ENCODE measurements at places on chromosomes 3 and 15. TPM values are rescaled to one million over a fixed set of nuclear protein-coding genes. Genes with fewer than 3 reads are reported as not detected.
A peak's percentile ranks its signal among the peaks of the same experiment; 100 is the strongest.

GRCh38 chr15:67559158-67559557 is 16.7 kb downstream of the MAP2K5 start:
- H3K27me3 ChIP-seq: no peaks in the 10 kb centered on the region
- DNase-seq: no peak
- H3K36me3 ChIP-seq: peaks cover 31% of the 10 kb centered on the region
- no peak overlapping the region for H3K4me3 ChIP-seq
- H3K27ac ChIP-seq: no peak overlapping the region
- peaks cover 4% of the 10 kb centered on the region for H3K4me1 ChIP-seq

GRCh38 chr15:57541805-57542504 is 49.7 kb upstream of the MYZAP start:
- H3K27me3 ChIP-seq: no peaks in the 10 kb centered on the region
- DNase-seq: no peak
- H3K36me3 ChIP-seq: no peaks in the 10 kb centered on the region
- H3K27ac ChIP-seq: no peak overlapping the region
- H3K4me1 ChIP-seq: no peaks in the 10 kb centered on the region
- no peak overlapping the region for H3K4me3 ChIP-seq

- H3K27me3 ChIP-seq: no peaks in the 10 kb centered on the region
- no peak for DNase-seq
- no peak overlapping the region for H3K4me3 ChIP-seq
- no peaks in the 10 kb centered on the region for H3K4me1 ChIP-seq
- H3K27ac ChIP-seq: no peak overlapping the region
- H3K36me3 ChIP-seq: no peaks in the 10 kb centered on the region
Observed at GRCh38 chr3:48155122-48155521, 33.1 kb downstream of the CDC25A start.

DNA sequence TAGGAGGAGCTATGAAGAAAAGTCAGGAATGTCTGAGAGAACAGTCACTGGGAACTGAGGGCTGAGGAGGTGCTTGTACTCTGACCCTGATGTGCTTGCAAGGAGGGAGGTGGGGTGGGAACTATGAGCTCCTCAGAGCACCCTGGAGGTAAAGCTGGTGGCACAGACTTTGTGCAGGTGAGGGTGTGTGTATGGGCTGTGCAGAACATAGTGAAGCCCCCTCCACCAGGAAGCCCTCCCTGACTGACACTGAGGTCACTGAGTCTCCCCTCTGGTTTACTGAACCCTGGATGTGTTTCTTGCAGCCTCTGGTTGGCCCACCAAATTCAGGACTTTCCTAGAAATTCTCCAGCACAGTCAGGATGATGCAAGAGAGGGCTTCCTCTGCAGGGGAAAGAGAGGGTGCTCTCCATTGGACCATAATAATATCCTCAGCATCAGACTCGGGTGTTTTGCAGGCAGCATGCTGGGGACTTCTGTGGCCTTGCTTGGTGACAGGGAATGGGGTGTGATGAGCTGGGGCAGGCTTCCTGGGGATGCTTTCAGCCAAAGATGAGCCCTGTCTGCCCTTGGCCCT is 1.5 kb upstream of the ISLR start:
- no peak for DNase-seq
- H3K4me3 ChIP-seq: no peak overlapping the region
- H3K4me1 ChIP-seq: no peaks in the 10 kb centered on the region
- no peaks in the 10 kb centered on the region for H3K36me3 ChIP-seq
- no peak overlapping the region for H3K27ac ChIP-seq
- H3K27me3 ChIP-seq: no peaks in the 10 kb centered on the region

C2CD4A gene
- 0.17 TPM for total RNA-seq

GRCh38 chr15:44682211-44682610 is 18.7 kb upstream of the SPG11 start:
- DNase-seq: no peak
- H3K27me3 ChIP-seq: no peaks in the 10 kb centered on the region
- no peaks in the 10 kb centered on the region for H3K36me3 ChIP-seq
- peak overlapping the region; percentile 54 for H3K4me3 ChIP-seq

DNA sequence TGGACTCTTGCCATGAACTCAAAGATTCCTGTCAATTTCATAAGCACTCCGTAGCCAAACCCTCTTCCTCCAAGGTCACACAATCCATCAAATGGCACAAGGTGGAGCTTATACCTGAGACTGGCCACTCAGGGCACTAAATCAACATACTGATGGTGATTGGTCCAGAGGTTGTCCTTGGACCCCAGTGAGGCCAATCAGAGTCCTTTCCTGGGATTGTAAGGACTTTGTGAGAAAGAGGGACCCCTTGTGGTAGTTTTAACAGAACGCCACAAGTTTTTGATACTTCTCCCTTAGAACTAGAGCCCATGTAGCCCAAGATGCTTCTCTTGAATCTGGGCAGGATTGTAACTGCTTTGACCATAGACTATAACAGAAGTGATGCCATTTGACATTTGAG is 44.4 kb upstream of the LARS2 start:
- peaks cover 2% of the 10 kb centered on the region for H3K27me3 ChIP-seq
- H3K4me1 ChIP-seq: no peaks in the 10 kb centered on the region
- H3K36me3 ChIP-seq: no peaks in the 10 kb centered on the region
- no peak for DNase-seq
- no peak overlapping the region for H3K27ac ChIP-seq
- H3K4me3 ChIP-seq: no peak overlapping the region

EFCAB12 gene
- 2.2 TPM for total RNA-seq

TTLL13 gene
- total RNA-seq: 0.25 TPM

GRCh38 chr3:40771112-40771511 is 246.4 kb downstream of the ZNF621 start:
- H3K27ac ChIP-seq: no peak overlapping the region
- DNase-seq: no peak
- H3K36me3 ChIP-seq: no peaks in the 10 kb centered on the region
- no peaks in the 10 kb centered on the region for H3K4me1 ChIP-seq
- H3K4me3 ChIP-seq: no peak overlapping the region

DNA sequence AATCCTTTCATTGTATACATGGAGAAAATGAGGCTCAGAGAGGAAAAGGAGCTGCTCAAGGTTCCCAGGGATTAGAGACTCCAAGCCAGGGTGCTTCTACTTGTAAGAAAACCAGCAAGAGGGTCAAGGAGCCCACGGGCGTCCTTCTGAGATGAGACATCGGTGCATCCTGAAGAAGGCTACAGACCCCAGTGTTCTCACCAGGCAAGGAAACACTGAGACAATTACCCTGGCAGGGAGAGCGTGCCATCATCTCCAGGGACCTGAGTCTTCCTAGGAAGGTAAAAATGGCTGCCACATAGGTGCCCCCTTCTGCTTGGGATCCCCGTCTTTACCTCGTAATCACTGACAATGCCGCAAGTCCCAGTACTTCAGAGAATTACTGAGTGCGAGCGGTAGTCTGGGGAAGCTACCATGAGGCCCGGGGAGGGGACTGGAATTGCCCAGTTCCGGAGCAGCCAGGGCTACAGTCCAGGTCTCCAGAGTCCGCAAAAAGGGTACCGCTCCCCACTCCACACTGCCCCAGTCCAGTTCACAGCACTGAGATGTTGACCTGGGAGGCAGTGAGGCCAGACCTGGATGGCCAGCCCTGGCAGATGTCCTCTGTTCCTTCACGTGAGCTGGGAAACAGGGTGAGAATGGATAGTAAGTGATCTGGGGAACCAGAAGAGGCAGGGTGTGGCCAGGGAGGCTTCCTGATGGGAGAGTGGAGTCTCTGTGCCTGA is 164.7 kb upstream of the SMAD3 start:
- no peaks in the 10 kb centered on the region for H3K36me3 ChIP-seq
- no peak for DNase-seq
- no peaks in the 10 kb centered on the region for H3K4me1 ChIP-seq
- H3K4me3 ChIP-seq: no peak overlapping the region
- H3K27ac ChIP-seq: no peak overlapping the region

TRAK1 gene
- 23.3 TPM for total RNA-seq

GRCh38 chr3:164060923-164061322 is 1017.4 kb downstream of the SI start:
- no peaks in the 10 kb centered on the region for H3K4me1 ChIP-seq
- H3K27ac ChIP-seq: no peak overlapping the region
- no peaks in the 10 kb centered on the region for H3K36me3 ChIP-seq
- H3K27me3 ChIP-seq: no peaks in the 10 kb centered on the region

DNA sequence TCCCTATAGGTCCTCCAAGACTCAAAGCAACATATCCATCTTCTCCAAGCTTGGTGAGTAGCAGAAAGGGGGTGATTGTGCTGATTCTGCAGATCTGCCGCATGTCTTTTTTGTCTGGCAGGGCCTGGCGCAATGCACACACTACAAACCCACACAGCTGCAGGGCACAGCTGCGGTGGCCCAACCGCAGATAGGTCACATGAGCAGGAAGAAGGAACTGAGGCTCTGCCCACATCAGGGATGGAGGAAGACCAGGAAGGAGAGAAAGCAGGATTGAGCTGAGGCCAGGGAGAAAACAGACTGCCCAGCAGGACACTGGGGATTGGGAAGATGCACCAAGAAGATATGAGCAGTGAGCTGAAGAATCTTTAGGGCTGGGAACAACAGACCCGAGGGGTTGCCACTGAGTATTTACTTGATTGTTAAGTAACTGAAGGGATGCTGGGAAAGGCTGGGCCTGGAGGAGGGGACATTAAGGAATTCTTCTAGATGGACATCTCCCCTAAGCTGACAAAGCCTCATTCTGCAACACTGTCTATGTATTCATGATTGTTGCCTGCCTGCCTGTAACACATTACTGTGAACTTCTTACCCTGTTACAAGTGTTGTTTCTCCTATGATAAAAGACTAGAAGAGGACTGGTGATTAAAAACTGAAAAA is 126.7 kb downstream of the MYLK start:
- no peaks in the 10 kb centered on the region for H3K4me1 ChIP-seq
- no peaks in the 10 kb centered on the region for H3K36me3 ChIP-seq
- H3K4me3 ChIP-seq: no peak overlapping the region

GRCh38 chr3:10557781-10558373 is 52.5 kb upstream of the ATP2B2 start:
- no peaks in the 10 kb centered on the region for H3K36me3 ChIP-seq
- no peak overlapping the region for H3K27ac ChIP-seq
- peaks cover 3% of the 10 kb centered on the region for H3K27me3 ChIP-seq
- H3K4me3 ChIP-seq: no peak overlapping the region

GRCh38 chr3:111852540-111852939 is 6.5 kb upstream of the PHLDB2 start:
- no peak overlapping the region for H3K4me3 ChIP-seq
- H3K36me3 ChIP-seq: no peaks in the 10 kb centered on the region
- H3K27me3 ChIP-seq: peaks cover 6% of the 10 kb centered on the region
- no peak for DNase-seq

ZDHHC19 gene
- not detected for total RNA-seq
